ENCODE measurements at places on chromosomes 1 and 21.

- DNase-seq: peak; percentile 76
Observed at GRCh38 chr1:163068716-163069115, 445 bp upstream of the RGS4 start.

GRCh38 chr1:22635436-22635835 lies 992 bp upstream of the C1QA start:
- DNase-seq: no peak

DNA sequence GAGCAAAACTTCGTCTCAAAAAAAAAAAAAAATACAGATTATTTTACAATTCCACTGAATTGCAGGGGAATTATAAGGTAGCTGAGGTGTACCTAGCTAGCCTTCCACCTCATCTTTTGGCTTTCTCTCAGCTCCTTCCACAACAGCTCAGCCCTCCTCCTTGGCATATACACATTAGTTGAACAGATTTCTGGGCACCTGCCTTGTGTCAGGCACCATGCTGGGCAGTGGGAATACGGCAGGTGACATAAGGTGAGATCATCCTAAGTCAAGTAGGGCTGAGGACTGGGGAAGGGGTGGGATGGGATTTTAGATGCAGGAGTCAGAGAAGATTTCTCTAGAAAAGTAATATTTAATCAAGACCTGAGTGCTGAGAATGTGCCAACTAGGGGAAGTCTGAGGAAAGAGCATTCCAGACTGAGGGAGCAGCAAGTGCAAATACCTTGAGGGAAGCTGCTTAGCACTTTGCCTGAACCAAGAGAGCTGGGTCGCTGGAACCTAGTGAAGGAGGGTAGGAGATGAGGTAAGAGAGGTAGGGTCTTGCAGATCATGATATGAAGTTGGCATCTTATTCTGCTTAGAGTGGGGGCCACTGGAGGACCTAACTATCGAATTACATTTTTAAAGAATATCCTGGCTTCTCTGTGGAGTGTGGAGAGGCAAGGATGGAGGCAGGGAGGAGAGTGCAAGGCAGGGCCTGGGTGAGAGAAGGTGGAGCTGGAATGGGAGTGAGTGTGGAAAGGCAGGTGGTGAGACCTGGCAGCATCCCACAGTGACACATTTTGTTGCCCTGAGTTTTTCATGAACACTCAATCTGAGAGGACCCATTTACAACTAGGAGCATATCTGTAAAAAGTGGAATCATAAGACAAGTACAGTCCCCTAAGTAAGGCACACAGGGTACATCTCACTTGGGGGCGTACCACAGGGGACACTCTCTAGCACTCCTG lies 28.2 kb downstream of the LAMC2 start:
- no peak for DNase-seq

DNA sequence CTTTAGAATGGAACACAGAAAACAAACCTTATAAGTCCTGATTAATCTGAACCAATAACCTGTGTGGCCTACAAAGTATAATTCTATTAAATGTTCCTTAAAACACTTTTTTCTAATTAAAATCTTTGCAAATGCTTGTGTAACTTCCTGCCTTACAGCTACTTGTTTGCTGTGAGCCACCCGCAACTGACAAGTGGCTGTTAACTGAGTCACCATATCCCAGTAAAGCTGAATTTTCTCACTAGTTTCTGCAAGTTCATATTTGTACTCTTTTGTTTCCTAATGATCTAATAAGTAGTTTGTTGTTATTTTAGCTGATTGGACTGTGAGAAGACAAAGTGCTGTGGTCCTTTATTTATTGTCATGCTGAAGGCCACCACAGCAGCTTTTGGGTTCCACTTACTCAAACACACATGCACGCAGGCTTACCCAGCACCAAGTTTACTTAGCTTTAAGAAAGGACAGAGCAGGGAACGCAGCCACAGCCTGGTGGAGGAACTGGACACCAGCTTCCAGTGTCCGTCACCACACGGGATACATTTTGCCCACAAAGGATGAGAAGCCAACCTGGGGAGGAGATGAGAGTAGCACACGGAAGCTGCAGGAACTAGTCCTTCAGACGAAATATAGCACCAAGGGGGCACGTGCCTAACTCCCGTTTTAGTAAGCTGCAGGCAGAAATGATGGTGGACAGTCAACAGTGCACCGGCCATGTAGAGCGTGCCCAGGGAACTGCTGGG lies 47.8 kb downstream of the LCA5L start:
- DNase-seq: no peak

GRCh38 chr1:89781494-89782126 lies 39.2 kb upstream of the LRRC8D start:
- DNase-seq: peak; percentile 32

DNA sequence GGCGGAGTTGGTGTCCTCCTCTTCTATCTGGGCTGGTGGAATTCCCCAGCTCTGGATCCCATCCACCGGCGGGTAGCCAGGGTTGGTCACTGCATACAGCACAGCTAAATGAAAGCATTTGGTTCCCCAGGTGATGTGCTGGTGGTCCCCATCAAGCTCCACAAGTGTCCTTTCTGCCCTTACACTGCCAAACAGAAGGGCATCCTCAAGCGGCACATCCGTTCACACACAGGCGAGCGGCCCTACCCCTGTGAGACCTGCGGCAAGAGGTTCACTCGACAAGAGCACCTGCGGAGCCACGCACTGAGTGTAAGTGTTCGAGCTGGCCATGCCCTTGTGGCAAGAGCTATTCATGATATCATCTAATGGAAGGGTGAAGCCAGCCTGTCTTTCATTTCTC lies 15.9 kb downstream of the ZBTB8B start:
- no peak for DNase-seq

- DNase-seq: no peak
Observed at GRCh38 chr1:74971982-74972381, 162.2 kb upstream of the LHX8 start.

- DNase-seq: no peak
Observed at GRCh38 chr1:200873671-200874397, 1.1 kb downstream of the GPR25 start.

DNA sequence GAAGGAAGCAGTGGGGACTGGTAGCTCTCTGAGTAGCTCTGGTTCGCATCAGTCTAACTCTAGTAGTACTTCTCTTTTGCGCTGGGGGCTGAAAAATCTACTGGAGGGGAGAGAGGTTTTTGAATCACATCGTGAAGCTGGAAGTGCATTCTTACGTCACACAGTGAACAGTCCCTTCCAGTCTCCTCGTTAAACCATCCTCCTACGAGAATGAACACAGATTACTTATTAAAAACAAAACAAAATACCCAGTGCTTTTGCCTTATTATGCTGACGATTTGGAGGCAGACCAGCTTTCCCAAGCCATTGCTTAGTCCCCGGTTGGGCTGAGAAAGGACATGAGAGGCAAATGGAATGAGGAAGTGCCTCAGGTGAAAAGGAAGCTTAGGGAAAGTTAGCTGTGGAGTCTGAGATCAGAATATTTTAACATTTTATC lies 16.1 kb downstream of the HUNK start:
- DNase-seq: no peak

DNA sequence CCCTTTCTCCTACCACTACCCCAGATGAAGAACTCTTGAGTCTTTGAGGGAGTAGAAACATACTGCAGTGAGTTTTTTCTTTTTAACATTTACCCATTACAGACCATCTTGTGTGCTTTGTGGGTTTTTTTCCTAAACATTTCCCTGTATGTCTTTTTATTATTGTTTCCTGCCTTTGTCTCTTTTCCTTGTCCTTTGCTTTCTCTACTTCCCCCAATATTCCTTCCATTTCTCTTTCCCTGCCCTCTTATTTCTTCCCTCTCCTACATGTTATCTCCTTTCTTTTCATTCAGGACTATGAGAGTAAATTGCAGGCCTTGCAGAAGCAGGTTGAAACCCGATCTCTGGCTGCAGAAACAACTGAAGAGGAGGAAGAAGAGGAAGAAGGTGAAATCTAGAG lies 79.1 kb upstream of the PGD start:
- DNase-seq: no peak

DNA sequence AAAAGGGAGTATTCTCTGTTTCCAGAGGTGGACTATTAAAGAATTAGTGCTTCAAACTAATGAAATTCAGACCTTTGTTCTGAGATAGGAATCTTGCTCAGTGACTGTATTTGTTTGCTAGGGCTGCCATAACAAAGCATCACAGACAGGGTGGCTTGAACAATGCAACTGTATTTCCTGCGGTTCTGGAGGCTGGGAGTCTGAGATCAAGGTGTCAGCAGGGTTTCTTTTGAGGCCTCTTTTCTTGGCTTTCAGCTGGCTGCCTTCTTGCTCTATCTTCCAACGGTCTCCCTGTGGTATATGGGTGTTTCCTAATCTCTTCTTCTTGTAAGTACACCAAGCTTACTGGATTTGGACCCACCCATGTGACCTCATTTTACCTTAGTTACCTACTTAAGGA lies 264.6 kb upstream of the PROX1 start:
- no peak for DNase-seq

DNA sequence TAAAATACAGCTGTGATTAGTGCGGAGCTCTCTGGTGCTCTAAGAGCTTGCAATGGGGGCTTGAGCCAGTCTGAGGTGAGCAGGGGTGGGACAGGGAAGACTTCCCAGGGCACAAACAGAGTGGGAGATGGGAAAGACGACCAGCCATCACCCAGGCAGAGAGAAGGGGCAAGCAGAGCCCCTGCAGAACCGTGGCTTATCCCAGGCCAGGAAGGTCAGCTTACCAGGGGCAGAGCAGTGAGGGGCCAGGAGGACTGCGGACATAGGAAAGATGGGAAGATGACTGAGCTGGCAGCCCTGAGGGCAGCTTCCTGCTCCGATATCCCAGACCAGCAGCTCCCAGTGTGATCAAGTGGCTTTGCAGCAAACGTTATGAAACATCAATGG lies 55.4 kb upstream of the IFFO2 start:
- no peak for DNase-seq

- DNase-seq: no peak
Observed at GRCh38 chr21:35994613-35995012, 65.7 kb downstream of the SETD4 start.

DNA sequence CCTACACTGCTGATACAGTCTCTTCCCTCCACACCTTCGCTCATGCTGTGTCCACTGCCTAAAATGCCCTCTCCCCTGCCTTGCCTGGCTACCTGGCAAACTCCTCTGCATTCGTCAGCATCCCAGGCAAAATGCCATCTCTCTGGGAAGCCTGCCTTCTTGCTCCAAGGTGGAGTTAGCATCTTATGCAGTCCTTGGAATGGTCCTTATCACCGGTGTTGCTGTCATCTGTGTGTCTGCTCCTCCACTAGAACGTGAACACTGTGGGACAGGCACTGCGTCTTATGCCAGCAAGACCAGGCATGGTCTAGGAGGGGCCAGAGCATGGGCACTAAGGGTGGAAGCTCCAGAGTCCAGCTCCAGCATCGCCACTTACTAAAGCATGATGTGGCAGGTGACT lies 211.8 kb downstream of the MATN1 start:
- no peak for DNase-seq

DNA sequence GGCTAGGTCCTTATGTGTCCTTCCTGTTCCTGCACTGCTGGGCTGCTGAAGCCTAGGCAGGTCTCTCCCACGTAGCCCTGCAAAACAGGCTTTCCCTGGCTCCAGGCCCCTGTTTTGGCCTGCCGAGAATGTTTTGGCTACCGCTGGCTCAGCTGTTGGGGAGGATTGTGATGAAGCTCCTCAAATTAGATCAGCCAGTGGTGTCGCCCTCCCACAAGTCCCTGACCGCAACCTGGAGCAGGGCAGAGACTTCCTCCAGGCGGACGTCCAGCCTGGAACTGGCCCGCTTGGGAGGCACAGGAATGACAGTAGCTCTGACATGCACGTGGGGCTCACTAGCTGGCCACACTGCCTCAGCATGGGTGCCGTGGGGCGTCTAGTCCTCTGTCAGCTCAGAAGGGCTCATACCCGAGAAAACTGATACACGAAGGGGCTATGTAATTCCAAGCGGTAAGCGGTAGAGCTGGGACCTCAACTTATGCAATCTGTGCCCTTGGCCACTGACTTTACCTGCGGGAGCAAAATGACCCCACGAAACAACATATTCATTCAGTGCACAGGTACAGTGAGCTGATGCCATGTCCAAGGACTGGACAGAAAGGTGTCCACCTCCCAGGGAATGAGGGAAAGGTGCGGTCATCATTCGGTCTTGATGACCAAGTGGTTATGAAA lies 26.6 kb downstream of the DHRS3 start:
- DNase-seq: peak; percentile 43

Data from fibroblast of pulmonary artery (primary cell).